Neuronal stem cell (in vitro differentiated cells): ENCODE measurements at places on chromosomes 3 and 15.
A peak's percentile ranks its signal among the peaks of the same experiment; 100 is the strongest.

- no peaks in the 10 kb centered on the region for H3K36me3 ChIP-seq
- no peak overlapping the region for H3K4me3 ChIP-seq
- no peak for DNase-seq
- H3K27ac ChIP-seq, result no peak overlapping the region
Measured at GRCh38 chr3:97694876-97695275, 69.7 kb upstream of the ARL6 start.

DNA sequence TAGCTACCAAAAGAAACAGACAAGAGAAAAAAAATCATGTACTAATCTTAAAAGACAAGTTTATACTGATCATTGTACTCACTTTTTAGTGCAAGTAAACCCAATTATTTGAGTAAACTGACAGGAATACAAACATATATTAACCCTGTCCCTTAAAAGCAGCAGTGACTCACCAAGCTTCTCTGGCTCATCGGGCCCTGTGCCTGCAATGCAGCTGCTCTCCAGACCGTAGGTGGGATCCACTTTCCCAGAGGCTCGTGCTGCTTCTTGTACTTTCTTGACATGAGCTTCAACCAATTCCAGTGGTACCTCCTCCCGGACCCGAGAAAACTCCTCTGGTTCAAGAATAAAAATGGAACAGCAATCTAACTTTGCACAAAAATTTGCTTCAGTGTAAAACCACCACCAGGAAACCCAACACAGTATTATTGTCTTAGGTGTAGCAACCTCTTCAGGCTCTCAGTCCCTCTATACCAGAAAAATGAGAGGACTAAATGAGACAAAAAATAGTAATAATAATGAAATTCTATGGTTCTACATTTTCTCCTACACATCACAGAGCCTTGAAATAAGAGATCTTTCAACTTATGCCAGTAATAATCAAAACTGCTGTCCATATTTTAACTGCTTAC is 82.6 kb upstream of the CSPG5 start:
- H3K4me3 ChIP-seq, result no peak overlapping the region
- no peak overlapping the region for H3K27ac ChIP-seq

- no peaks in the 10 kb centered on the region for H3K27me3 ChIP-seq
- no peak overlapping the region for H3K27ac ChIP-seq
- peaks cover 12% of the 10 kb centered on the region for H3K4me1 ChIP-seq
- H3K4me3 ChIP-seq, result no peak overlapping the region
- DNase-seq, result no peak
Measured at GRCh38 chr15:85624291-85624801, 170.4 kb downstream of the KLHL25 start.

DNA sequence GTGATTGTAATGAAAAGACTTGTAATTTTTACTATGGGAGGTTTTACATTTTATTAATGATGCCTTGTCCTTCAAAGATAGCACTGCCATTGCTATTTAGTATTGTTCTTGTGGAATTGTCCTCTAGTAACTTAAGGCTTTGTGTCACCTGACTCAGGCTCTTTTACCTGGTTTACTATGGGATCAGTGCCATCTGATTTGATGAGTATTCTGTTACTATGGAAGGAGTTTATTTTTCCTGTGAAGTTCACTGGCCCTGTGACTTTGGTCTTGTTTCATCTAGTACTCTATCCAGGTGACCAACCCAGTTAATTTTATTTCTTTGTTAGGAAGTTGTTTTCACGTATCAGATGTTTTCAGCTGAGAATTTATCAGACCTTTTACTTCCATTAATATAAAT is 9.0 kb downstream of the MORF4L1 start:
- no peaks in the 10 kb centered on the region for H3K27me3 ChIP-seq
- H3K4me3 ChIP-seq, result no peak overlapping the region
- DNase-seq, result no peak
- no peak overlapping the region for H3K27ac ChIP-seq
- peaks cover 10% of the 10 kb centered on the region for H3K4me1 ChIP-seq

- H3K27me3 ChIP-seq, result no peaks in the 10 kb centered on the region
- no peak overlapping the region for H3K4me3 ChIP-seq
- no peak overlapping the region for H3K27ac ChIP-seq
- H3K4me1 ChIP-seq, result no peaks in the 10 kb centered on the region
Measured at GRCh38 chr3:196918968-196919367, 23.4 kb downstream of the NCBP2 start.

DNA sequence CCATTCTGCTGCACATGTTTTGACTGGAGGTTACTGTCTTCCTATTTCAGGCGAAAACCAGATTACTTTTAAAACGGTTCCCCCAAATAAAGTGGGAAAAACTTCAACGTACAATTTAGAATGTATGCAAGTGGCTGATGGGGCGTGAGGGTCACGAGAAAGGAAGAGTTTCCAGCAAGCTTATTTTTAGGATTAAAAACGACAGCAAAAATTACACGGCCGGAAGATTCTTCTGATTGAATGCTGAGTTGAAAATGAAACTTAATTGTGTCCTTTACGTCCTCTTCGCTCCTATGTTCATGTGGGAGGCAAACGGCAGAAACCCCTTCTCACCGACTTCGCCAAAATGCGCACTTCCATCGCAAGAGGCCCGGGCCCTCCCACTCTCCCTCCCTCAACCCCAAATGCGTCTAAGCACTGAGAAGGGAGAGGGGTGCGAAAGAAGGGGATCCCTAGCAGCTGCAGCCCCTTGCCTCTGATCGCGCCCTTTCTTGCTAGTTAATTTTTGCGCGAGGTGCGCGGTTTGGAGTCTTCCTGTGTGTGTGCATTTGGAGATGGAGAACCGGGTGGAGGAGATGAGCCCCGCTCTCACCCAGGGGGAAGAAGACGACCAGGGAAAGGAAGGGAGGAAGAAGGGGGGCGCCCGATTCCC is 656 bp downstream of the CD47 start:
- no peaks in the 10 kb centered on the region for H3K36me3 ChIP-seq
- peak overlapping the region; percentile 90 for H3K4me3 ChIP-seq
- H3K4me1 ChIP-seq, result no peaks in the 10 kb centered on the region
- no peak overlapping the region for H3K27ac ChIP-seq
- no peaks in the 10 kb centered on the region for H3K27me3 ChIP-seq

DNA sequence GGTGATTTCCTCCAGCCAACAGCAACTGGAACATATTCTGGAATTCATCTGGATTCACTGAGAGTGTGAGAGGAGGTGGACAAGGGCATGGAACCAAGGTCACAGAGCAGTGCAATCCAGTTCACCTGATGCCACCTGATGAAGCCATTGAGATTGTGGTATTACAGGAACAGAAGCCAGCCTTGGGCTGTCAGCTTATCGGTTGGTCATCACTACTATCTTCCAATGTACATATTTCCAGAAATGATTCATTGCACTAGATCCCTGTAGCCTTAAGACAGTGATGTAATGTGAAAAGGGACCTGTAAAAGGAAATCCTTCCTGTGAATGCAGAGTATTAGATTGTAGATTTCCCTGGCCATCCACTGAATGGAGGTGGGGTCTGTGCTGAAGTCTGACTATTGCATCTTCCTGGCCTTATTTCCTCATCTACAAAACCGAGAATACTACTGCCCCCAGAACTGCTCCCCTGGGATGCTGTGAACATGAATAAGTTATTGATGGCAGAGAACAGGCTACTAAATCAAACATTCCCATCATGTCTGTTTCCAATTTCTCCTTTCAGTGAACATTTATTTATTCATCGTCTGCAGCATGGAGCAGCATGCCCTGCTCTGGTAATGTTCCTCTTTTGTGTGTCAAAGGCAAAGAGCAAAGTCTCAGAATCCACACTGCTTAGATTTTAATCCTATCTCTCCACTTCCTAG is 47.4 kb upstream of the TPM1 start:
- peaks cover 10% of the 10 kb centered on the region for H3K4me1 ChIP-seq
- no peaks in the 10 kb centered on the region for H3K36me3 ChIP-seq
- H3K27ac ChIP-seq, result no peak overlapping the region
- H3K27me3 ChIP-seq, result peaks cover 18% of the 10 kb centered on the region

DNA sequence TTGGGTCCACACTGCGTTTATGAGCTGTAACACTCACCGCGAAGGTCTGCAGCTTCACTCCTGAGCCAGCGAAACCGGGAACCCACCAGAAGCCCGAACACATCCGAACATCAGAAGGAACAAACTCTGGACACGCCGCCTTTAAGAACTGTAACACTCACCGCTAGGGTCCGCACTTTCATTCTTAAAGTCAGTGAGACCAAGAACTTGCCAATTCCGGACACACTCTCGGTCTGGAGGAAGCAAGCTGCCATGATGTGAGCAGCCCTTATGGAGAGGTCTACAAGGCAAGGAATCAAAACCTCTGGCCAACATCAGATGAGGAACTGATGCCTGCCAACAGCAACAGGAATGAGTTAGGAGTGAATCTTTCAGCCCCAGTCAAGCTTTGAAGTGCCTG is 62.9 kb downstream of the SLC28A2 start:
- no peaks in the 10 kb centered on the region for H3K36me3 ChIP-seq
- no peaks in the 10 kb centered on the region for H3K4me1 ChIP-seq
- no peak overlapping the region for H3K27ac ChIP-seq
- H3K27me3 ChIP-seq, result no peaks in the 10 kb centered on the region
- H3K4me3 ChIP-seq, result no peak overlapping the region
- DNase-seq, result no peak

DNA sequence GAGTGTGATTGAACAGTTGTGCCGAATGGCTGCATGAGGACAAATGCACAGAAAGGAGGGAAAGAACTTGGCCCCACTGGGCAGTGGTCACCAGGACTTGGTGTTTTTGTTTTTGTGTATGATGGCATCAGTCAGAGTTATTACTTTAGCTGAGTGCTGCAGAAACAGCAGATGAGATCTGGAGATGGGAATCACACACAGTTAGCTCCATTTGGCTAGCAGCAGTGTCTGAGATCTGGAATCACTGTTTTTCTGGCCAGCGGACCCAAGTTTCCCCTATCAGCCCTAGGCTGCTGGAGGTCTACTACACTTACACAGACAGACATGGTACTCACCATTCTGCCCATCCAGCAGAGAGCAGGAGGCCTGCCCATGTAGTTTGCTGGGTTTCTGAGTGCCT is 45.9 kb upstream of the APEH start:
- DNase-seq, result no peak
- H3K4me1 ChIP-seq, result no peaks in the 10 kb centered on the region
- H3K27me3 ChIP-seq, result no peaks in the 10 kb centered on the region
- no peak overlapping the region for H3K4me3 ChIP-seq
- H3K27ac ChIP-seq, result no peak overlapping the region
- H3K36me3 ChIP-seq, result peaks cover 19% of the 10 kb centered on the region

DNA sequence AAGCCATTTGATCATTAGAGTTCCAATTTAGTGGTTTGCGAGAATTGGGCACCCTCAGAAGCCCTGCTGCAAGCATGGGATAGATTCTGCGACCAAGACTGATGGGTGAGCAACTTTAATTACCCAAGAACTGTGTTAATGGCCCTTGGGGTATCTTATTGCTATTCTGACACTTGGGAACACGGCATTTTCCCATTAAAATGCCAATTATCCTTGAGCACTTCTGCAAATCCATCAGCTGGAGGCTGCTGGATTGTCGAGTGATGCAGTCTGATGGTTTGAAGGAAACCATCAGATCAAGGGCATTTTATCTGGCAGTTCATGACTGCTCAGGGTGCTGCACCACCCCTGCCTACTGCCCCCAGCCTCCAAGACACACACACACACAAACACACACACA is 183.6 kb upstream of the PROK2 start:
- no peak for DNase-seq
- no peaks in the 10 kb centered on the region for H3K27me3 ChIP-seq
- H3K27ac ChIP-seq, result no peak overlapping the region
- no peak overlapping the region for H3K4me3 ChIP-seq
- no peaks in the 10 kb centered on the region for H3K4me1 ChIP-seq
- H3K36me3 ChIP-seq, result no peaks in the 10 kb centered on the region

- H3K36me3 ChIP-seq, result no peaks in the 10 kb centered on the region
- H3K27me3 ChIP-seq, result peaks cover 33% of the 10 kb centered on the region
- DNase-seq, result no peak
- peaks cover 45% of the 10 kb centered on the region for H3K4me1 ChIP-seq
- H3K27ac ChIP-seq, result no peak overlapping the region
- no peak overlapping the region for H3K4me3 ChIP-seq
Measured at GRCh38 chr3:53166781-53167291, 5.8 kb downstream of the PRKCD start.

DNA sequence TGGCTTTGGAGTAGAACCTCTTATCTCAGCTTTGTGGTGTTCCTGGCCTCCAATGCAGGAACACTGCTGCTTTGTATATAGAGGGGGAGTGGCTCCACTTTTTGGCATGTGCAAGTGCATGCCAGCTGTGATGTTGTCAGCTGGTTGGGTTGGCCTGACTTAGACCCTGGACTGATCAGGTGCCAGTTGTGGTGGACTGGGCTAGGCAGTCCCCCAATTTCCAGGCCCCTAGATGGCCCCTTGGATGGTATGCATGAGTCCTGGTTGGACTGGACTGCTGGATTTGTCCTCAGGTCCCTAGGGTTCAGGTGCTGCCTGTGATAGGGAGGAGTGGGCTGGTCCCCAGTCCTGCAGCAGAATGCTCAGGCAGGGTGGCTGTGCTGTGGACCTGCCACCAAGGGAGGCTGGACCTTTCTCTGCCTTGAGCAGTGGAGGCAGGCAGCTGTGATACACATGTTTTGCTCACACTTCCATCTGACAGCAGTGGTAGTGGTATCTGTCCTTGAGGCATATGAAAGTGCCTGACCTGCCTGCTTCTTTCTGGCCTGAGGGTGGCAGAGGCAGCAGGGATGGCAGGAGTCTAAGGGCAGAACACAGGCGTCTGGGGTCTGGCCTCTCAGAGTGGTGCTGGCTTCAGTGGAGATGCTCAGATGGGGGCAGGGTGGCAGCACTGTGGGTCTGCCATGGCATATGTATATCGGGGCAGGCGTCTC is 74.8 kb downstream of the STXBP5L start:
- no peaks in the 10 kb centered on the region for H3K36me3 ChIP-seq
- H3K4me3 ChIP-seq, result no peak overlapping the region
- peaks cover 2% of the 10 kb centered on the region for H3K4me1 ChIP-seq
- no peak for DNase-seq

DNA sequence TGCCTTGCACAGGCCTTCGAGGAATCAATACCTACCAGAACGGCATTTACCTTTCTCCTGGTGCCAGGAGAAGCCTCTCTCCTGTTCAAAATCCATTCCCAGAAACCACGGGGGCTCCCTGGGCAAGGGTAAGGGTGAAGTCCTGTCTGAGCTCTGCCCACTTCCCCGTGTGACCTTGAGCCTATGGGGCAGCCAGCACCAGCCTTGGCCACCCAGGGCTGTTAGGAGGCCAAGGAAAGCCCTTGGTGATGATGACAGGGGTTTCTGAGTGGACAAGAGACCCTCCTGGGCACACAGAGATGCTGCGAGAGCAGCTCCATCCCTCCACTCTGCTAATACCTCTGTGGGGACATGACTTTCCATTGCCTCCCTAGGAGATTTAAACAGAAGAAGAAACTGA is 5.9 kb downstream of the SCN5A start:
- H3K27me3 ChIP-seq, result peaks cover 92% of the 10 kb centered on the region
- no peak overlapping the region for H3K4me3 ChIP-seq
- no peak for DNase-seq
- H3K36me3 ChIP-seq, result no peaks in the 10 kb centered on the region
- peaks cover 19% of the 10 kb centered on the region for H3K4me1 ChIP-seq
- no peak overlapping the region for H3K27ac ChIP-seq

GRCh38 chr3:171380711-171381425 is 79.3 kb downstream of the TNIK start:
- no peak overlapping the region for H3K27ac ChIP-seq
- H3K4me1 ChIP-seq, result peaks cover 49% of the 10 kb centered on the region
- H3K36me3 ChIP-seq, result no peaks in the 10 kb centered on the region
- no peak for DNase-seq
- no peak overlapping the region for H3K4me3 ChIP-seq
